ENCODE measurements at places on chromosomes 7 and 10. TPM values are rescaled to one million over a fixed set of nuclear protein-coding genes. Genes with fewer than 3 reads are reported as not detected.
A peak's percentile ranks its signal among the peaks of the same experiment; 100 is the strongest.

The CNNM1 gene
- total RNA-seq = 0.73 TPM

The ZFYVE27 gene
- total RNA-seq = 26.8 TPM

DNA sequence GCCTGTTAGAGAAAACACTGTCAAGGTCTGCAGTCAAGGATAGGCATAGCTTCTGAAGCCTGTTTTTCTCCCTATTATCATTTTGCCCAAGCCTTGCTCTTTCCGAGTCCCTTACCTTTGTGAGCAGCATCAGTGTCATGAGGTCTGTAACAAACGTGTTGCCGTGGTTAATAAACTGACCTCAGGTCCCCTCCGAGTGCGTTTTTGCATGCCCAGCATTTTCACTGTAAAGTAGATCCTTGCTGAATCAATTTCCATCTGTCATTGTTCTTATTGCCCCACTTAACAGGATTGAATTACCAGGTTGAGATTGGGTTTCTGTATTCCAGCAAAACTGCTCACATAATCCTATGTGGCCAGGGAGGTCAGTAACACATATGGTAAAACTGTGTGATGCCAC is 110.3 kb downstream of the ZNF248 start:
- no peak for DNase-seq

GRCh38 chr7:47949703-47950102 is 1.4 kb upstream of the PKD1L1 start:
- DNase-seq = no peak

DNA sequence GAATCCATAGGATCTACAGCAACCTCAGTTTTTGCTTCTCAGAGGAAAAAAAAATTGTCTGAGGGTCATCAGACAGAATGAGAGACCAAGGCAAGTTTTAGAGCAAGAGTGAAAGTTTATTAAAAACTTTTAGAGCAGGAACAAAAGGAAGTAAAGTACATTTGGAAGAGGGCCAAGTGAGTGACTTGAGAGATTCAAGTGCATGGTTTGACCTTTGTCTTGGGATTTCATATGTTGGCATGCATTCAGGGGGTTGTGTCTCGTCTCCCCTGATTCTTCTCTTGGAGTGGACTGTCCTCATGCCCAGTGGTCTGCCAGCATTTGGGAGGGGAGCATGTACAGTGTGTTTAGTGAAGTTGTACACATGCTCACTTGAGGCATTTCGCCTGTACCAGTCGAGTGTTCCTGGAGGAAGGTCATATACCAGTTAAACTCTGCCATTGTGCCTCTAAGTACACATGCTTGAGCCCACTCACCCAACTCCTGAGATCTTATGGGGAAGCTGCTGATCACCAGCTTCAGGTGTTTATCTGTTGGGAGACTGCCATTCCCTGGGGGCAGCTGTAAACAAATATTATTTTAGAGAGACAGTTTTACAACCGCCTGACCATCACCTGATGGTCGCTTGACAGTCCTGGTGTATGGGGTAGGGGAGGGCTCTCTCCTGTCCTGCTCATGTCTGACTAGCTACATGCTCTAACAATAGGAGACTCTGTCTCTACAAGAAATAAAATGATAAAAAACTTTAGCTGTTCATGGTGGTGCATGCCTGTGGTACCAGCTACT is 109.4 kb downstream of the EEPD1 start:
- DNase-seq = no peak

The ICA1 gene
- total RNA-seq = not detected

DNA sequence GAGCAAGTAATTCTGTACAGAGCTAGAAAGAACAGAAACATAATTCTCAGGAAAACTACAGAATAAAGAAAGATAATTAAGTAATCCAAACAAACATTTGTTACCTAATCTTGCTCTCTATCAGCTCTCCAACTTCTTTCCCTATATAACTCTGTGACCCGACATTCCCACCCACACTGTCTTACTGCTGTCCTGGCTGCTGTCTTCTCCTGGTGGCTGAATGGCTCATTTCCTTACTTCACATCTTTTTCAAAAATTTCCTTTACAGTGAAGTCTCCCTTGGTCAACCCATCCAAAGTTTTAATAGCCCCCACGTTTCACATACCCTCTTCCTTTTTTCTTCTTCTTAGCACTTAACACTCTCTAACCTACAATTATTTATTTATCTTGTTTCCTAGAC is 64.0 kb downstream of the HYCC1 start:
- DNase-seq = no peak

The RTKN2 gene
- total RNA-seq = 21.9 TPM

DNA sequence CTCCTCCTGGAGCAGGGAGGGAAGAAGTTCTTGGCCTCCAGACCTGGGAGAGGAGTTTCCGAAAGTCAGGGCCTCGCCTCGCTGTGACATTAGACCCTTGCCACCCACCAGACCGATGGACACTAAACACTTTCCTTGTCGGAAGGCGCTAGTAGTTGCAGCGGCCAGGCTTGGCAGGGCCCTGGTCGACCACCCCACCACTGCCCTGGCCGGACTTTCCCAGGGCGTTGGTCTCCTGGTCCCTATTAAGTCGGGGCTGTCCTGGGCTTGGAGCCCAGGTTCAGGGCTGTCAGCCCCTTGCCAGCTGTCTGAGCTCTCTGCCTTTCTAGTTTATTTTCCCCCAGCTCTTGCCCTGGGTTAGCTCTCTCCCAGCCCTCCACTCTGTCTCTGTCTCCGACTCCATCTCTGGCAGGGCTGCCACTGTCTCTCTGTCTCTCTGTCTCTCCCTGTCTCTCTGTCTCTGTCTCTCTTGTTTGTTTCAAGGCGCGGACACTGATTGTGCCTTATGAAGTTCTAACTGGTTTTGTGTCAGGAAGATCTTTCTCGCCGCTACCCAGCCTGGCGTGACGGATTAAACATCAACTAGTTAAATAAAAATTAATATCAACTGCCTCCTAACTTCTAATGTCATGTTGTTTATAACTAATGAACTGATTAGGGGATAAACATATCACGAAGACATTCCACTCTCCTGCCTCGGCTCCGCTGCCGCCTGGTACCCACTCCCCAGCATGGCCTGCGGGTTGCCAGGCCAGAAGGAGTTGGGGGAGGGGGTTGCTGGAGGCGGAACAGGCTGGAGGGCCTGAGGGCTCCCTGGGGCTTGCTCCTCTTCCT is 13.8 kb upstream of the PAX2 start:
- no peak for DNase-seq

DNA sequence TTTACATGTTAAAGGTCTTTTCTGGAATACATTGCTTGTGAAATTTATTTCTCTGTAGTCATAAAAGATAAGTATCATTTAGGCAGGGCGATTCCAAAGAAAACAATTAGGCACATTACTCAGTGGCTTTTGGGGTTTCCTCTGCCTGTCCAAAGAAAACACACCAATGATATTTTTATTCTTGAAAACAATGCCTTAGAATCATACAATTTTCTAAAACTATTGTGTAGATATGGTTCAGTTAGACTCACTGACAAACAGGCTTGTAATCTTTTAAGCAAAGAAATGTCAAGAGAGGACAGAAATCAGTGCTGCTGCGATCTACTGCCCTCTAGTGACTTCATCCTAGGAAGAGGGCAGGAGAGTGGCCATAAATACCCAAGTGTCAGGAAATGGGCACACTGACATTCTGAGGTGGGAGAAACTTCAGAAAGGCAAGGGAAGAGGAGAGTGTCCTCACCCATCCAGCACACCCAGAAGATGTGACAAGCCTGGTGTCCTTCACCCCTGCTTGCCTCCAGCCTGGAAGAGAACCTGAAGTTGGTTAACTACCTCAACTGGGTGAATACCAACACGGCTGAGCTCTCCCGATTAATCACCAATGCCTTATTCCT is 120.5 kb downstream of the GALNT11 start:
- peak; percentile 60 for DNase-seq

The ANLN gene
- 164 TPM for total RNA-seq

The NUTM2E gene
- total RNA-seq = 0.49 TPM

The OR6V1 gene
- not detected for total RNA-seq

DNA sequence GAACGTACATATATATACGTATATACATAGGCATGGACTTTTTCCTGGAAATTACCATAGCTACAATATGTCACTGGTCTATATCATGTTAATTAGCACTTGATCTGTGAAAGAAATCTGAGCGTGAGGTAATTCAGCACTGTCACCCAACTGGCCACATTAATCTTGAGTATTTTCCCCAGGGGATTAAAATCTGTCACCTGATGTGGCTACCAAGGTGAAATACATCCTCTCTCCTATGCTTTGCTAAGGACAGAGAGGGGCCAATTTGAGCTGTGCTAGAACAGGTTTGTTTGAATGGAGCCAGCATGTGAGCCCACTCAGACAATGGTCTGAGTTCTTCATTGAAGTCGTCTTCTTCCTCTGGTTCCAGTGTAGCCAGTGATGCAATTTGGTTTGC is 33.3 kb downstream of the CYCS start:
- DNase-seq = no peak

The LRIT1 gene
- total RNA-seq = not detected

- DNase-seq = no peak
Measured at GRCh38 chr10:92845921-92846320, 2.4 kb upstream of the EXOC6 start.

The CRYGN gene
- total RNA-seq = 0.13 TPM

The MINDY4 gene
- 4.0 TPM for total RNA-seq

The ZNF467 gene
- 7.5 TPM for total RNA-seq

The CRTAC1 gene
- total RNA-seq = not detected

DNA sequence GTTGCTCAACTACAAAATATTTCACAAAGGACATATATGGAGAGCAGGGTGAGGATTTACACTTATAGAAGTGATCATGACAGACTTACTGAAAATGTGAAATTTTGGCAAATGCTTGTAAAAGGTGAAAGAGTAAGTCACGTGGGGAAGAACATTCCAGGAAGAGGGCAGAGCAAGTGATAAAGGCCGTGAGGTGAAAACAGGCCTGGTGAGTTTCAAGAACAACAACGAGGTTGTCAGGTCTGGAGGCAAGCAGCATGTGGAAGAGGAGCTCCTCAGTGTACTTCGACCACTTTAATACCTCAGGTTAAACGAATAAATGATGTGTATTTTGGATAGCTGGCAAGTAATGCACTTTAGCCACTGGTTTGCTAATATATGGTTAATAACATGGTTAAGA is 706.7 kb downstream of the PCDH15 start:
- no peak for DNase-seq

The DIP2C gene
- 16.5 TPM for total RNA-seq

GRCh38 chr10:87753995-87754866 is 63.8 kb downstream of the ATAD1 start:
- no peak for DNase-seq

DNA sequence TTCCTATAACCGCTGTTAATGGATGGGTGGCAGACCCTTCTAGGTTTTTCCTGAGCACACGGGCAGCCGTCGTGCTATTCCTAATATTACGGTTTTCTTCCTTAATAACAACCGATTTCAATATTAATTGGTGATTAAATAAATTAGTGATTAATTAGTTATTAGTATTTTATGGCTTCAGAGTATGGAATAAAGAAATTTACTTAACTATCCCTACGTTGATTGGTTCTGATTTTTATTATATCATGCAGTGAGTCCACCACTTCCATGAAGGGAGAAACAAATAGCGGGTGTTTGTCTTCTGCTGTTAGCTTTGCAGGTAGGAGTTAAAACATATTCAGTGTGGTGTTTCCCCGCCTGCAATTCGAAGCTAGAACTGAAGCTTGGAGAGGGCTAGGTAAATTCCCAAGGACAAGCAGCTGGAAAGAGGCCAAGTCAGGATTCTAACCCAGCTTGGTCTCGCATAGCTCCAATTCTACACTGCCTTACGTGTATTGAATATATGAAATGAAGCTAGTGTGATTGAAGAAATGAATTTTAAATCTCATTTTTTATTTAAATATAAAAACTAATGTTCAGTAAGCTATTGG is 928 bp upstream of the CSTF2T start:
- no peak for DNase-seq

DNA sequence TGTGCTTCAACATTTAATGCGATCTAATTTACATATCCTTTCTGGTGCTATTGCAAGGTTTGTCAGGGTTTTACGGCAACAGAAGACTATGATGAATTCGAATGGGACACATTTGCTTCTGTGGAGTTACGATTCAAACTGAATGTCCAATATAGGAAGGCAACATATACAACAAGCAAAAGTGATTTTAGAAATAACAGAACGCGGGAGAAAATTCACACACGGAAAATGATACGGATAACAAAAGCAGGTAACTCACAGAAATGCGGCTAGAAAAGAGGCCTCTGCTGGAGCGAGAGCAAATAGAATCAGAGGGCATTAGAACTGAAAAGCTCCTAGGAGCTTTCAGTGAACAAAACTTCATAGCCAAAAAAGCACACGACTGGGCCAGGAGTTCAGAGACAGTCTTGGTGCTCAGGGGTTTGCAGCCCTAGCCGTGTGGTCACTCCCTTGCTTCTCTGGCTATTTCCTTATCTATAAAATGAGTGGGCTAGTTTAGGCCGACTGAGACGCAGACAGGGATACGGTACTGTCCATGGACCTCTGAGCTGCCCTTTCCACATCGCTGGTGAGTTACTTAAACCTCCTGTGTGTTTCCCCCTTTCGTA is 557 bp upstream of the TAX1BP1 start:
- no peak for DNase-seq

GRCh38 chr10:1467334-1468076 is 269.8 kb downstream of the ADARB2 start:
- no peak for DNase-seq

- no peak for DNase-seq
Measured at GRCh38 chr10:88182601-88182930, 319.1 kb downstream of the PTEN start.

GRCh38 chr10:28981007-28981406 is 303.7 kb downstream of the BAMBI start:
- no peak for DNase-seq

DNA sequence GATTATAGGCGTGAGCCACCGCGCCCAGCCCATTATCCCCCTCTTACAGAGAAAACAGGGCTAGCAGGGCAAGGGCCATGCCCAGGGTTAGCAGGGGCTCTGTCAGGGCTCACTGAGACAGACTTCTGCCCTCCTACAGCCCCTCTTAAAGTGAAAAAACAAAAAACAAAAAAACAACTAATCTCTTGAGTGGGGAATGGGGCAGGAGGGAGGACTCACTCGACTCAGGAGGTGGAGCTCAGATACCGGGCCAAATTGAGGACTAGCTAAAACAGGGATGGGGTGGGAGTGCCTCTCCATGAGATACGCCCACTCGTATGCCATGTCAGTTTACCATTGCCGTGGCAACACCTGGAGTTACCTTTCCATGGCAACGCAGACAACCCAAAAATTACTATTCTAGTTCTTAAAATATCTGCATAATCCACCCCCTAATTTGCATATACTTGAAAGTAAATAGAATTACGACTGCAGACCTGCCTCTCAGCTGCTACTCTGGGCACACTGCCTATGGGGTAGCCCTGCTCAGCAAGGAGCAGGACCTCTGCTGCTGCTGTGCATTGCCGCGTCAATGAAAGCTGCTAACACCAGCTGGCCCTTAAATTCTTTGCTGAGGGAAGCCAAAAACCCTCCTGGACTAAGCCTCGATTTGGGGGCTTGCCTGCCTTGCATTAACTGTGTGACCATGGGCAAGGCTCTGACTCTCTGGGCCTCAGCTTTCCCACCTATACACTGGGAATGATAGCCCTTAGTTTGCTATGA is 13.4 kb downstream of the SSC4D start:
- DNase-seq = peak; percentile 39

The AGR2 gene
- not detected for total RNA-seq

Data from A673 (cell line).